Left ventricle myocardium superior (tissue), 1 donor: ENCODE measurements at places on chromosomes 6 and 20. TPM values are rescaled to one million over a fixed set of nuclear protein-coding genes. Genes with fewer than 3 reads are reported as not detected.

The SMLR1 gene
- not detected for total RNA-seq

GRCh38 chr6:57250348-57250747, 28.2 kb upstream of the RAB23 start:
- no peak for DNase-seq

GRCh38 chr6:7684843-7685242, 41.1 kb upstream of the BMP6 start:
- no peak for DNase-seq

The FAM8A1 gene
- 18.8 TPM for total RNA-seq

DNA sequence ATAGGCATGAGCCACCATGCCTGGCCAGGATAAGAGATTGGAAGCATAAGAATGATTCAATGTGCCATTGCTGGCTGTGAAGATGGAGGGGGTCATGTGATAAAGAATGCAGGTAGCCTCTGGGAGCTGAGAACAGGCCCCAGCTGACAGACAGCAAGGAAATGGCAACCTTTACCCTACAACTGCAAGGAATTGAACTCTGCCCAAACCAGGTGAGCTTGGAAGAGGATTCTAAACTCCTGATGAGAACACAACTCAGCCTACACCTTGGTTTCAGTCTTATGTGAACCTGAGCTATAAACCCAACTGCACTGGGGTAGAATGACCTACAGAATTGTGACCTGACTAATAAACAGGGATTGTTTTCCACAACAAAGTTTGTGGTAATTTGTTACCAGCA, 82.0 kb upstream of the AKIRIN2 start:
- no peak for DNase-seq

GRCh38 chr20:60104993-60105803, 147.0 kb downstream of the CDH26 start:
- no peak for DNase-seq
